ENCODE measurements at places on chromosomes 4 and X. TPM values are rescaled to one million over a fixed set of nuclear protein-coding genes. Genes with fewer than 3 reads are reported as not detected.

Gene FGA
- total RNA-seq: not detected

- H3K4me3 ChIP-seq: no peak overlapping the region
- H3K27me3 ChIP-seq: no peaks in the 10 kb centered on the region
- no peaks in the 10 kb centered on the region for H3K4me1 ChIP-seq
- H3K36me3 ChIP-seq: no peaks in the 10 kb centered on the region
- no peak for DNase-seq
Observed at GRCh38 chrX:86322913-86323312, 174.7 kb downstream of the DACH2 start.

DNA sequence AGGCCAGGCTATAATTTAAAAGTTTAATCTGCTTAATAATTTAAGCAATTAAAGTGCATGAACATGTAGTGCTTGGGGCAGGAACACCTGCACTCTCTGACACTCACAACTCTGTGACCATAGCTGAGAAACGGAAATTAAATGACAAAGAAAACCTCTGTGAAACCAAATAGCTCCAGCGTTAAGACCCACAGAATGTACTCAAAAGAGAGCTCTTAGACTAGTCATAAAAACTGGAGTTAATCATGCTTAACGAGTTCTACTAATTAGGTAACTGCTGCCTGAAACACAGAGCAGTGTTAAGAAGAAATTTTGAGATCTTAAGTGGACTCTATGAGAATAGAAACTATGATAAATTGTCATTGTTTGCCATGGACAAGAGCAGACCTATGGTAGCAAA is 174.4 kb upstream of the SPIN4 start:
- no peak overlapping the region for H3K4me3 ChIP-seq
- no peaks in the 10 kb centered on the region for H3K27me3 ChIP-seq
- H3K4me1 ChIP-seq: no peaks in the 10 kb centered on the region

GRCh38 chr4:108796173-108796572 is 33.3 kb upstream of the ETNPPL start:
- H3K4me1 ChIP-seq: no peaks in the 10 kb centered on the region
- peaks cover 11% of the 10 kb centered on the region for H3K27me3 ChIP-seq
- no peak for DNase-seq
- no peaks in the 10 kb centered on the region for H3K36me3 ChIP-seq
- H3K4me3 ChIP-seq: no peak overlapping the region

DNA sequence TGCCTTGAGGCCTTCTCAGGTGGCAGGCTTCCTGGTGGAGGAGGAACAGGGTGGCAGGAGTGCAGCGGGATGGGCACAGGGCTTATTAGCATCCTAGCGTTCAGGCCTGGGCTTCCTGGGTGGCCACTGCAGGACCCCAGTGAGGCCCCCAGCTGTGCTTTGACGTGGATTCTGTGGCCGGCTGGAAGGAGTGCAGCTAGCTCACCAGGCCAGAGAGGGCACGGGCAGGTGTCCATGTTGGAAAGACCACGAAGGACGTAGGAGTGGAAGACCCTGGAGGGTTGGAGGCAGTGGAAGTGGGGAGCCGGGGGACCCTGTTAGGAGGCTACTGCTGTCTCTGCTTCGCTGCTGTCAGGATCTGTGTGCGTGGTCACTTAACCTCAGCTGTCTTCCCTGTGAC is 13.3 kb upstream of the TADA2B start:
- H3K27me3 ChIP-seq: no peaks in the 10 kb centered on the region
- H3K36me3 ChIP-seq: peaks cover 54% of the 10 kb centered on the region
- H3K4me1 ChIP-seq: peaks cover 2% of the 10 kb centered on the region
- no peak overlapping the region for H3K27ac ChIP-seq
- no peak for DNase-seq

- DNase-seq: no peak
- peaks cover 41% of the 10 kb centered on the region for H3K4me1 ChIP-seq
- H3K4me3 ChIP-seq: no peak overlapping the region
- H3K27me3 ChIP-seq: peaks cover 4% of the 10 kb centered on the region
Observed at GRCh38 chrX:150411656-150412055, 48.5 kb downstream of the MAMLD1 start.

GRCh38 chr4:171430495-171430894 is 382.7 kb upstream of the GALNTL6 start:
- no peak overlapping the region for H3K4me3 ChIP-seq
- no peak overlapping the region for H3K27ac ChIP-seq
- DNase-seq: no peak
- H3K36me3 ChIP-seq: no peaks in the 10 kb centered on the region
- no peaks in the 10 kb centered on the region for H3K27me3 ChIP-seq
